ENCODE measurements at places on chromosomes 16 and 17. TPM values are rescaled to one million over a fixed set of nuclear protein-coding genes. Genes with fewer than 3 reads are reported as not detected.

DNA sequence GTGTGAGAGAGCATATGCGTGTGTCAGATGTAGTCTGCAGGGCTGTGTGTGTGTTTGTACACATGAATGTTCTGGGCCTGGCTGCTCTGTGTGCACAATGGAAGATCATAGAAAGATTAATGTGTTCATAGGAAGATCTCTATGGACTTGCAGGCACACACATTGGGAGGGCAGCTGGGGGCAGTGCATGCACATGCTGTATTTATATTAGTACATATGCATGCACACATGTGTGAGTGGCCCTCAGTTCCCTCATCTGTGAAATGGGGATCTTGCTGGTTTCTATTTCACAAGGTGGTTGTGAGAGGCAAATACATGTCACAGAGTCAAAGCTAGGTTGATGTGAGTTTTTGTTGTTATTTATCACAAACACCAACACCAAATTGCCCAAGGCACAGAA lies 2.1 kb downstream of the CA7 start:
- DNase-seq, result no peak

DNA sequence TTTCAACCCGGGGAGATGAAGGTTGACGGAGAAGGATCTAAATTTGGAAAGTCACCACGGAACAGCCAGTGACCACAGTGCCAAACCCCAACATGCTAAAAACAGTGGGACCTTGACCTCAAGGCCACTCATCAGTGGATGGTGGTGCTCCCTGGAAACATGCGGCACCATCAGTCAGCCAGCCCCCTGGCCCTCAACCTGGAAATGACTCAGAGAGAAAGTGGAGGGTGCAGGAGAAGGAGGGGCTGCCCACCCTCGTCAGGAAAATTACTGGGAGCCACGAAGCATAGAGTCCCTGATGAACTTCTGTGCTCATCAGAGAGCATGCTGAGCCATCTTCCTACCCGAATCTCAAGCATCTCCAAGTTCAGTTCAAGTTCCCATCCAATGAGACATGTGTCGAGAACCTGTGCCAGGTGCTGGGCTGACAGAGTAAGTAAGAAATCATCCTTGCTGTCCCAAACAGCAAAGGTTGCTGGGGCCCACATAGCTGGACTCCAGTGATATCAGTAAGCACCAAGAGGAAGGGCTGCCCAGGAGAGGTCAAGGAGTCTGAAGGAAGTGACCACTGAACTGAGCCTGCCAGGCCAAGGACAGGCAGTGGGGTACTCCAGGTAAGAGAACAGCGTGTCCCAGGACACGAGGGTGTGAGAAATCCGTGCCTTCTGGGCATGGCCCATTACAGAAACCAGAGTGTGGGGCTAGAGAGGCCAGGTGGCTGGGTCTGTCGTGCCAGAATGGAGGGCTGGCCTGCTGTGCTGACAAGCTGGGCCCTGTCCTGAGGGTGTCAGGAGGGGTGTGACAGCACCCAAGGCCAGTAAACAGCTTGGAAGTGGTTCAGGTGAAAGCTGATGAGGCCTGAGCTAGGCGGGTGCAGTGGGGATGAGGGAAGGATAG lies 5.2 kb downstream of the PECAM1 start:
- peak; percentile 58 for DNase-seq

Gene VAT1L
- total RNA-seq, result 5.9 TPM

- DNase-seq, result no peak
Observed at GRCh38 chr16:64621616-64622015, 500.2 kb downstream of the CDH11 start.

Gene ACE
- 18.1 TPM for total RNA-seq

Gene LPO
- total RNA-seq, result not detected

Gene AOC3
- total RNA-seq, result 55.4 TPM

- DNase-seq, result no peak
Observed at GRCh38 chr16:89704281-89704680, 2.8 kb upstream of the SPATA2L start.

Gene NGFR
- total RNA-seq, result 11.3 TPM

Data from heart left ventricle (tissue), 16 donors.